ENCODE measurements at places on chromosomes 5 and 9. TPM values are rescaled to one million over a fixed set of nuclear protein-coding genes. Genes with fewer than 3 reads are reported as not detected.

Gene SCGB3A1
- not detected for total RNA-seq

GRCh38 chr9:81877047-81877446, 51.2 kb upstream of the SPATA31D4 start:
- H3K27ac ChIP-seq = no peak overlapping the region
- peaks cover 5% of the 10 kb centered on the region for H3K4me1 ChIP-seq
- DNase-seq = no peak

GRCh38 chr5:52007230-52007858, 624.1 kb downstream of the ISL1 start:
- H3K27me3 ChIP-seq = no peaks in the 10 kb centered on the region
- H3K36me3 ChIP-seq = no peaks in the 10 kb centered on the region
- no peak overlapping the region for H3K27ac ChIP-seq
- H3K4me3 ChIP-seq = no peak overlapping the region

- H3K27me3 ChIP-seq = no peaks in the 10 kb centered on the region
- DNase-seq = no peak
- peaks cover 22% of the 10 kb centered on the region for H3K4me1 ChIP-seq
- H3K27ac ChIP-seq = no peak overlapping the region
- H3K36me3 ChIP-seq = no peaks in the 10 kb centered on the region
These were observed 5.5 kb upstream of the GALNT12 start for GRCh38 chr9:98801969-98802371.

DNA sequence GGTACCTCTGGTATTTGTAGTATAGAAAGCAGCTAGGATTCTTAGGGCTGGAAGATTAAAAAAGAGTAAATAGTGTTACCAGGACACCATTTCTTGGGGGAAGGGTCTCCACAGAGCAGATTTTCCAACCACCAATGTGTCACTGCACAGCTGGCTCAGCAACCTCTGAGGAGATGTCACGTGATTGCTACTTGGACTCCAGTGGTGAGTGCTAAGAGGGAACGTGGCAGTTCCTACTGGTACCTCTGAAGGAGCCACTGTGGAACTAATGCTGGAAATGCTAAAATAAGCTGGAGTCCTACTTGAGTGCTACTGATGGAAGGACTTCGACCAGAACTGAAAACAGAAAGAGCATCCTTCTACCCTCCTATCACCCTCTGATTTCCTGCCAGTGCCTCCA, 36.1 kb upstream of the SPDL1 start:
- no peak overlapping the region for H3K4me3 ChIP-seq
- DNase-seq = no peak
- H3K27me3 ChIP-seq = no peaks in the 10 kb centered on the region

DNA sequence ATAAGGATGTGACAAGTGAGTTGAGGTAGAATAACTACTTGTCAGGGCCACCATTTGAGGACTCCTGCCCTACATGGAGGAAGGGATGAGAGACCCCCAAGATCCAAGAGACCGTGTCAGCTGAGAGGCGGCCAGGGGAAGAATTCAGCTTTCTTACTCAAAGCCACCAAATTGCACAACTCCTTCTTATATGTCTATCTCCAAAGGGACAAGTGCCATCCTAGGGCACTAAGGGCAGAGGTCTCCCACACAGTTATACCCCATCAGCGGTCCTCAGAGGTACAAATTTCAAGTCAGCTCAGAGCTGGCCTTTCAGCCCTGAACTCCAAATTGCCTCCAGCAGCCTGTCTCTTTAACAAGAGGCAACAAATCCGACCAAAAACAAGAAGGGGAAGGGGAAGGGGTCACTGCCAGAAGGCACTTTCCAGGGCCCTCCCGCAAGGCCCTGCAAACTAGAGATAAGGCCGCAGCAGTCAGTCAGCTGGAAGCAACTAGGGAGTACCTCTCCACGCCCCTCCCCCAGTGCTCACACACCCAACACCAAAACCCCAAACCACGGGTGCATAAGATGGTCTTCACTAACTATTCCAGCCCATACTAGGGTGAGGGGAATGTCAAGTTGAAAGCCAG, 6.1 kb upstream of the STOML2 start:
- no peak overlapping the region for H3K27ac ChIP-seq
- H3K4me3 ChIP-seq = no peak overlapping the region
- peaks cover 45% of the 10 kb centered on the region for H3K36me3 ChIP-seq
- no peaks in the 10 kb centered on the region for H3K27me3 ChIP-seq

DNA sequence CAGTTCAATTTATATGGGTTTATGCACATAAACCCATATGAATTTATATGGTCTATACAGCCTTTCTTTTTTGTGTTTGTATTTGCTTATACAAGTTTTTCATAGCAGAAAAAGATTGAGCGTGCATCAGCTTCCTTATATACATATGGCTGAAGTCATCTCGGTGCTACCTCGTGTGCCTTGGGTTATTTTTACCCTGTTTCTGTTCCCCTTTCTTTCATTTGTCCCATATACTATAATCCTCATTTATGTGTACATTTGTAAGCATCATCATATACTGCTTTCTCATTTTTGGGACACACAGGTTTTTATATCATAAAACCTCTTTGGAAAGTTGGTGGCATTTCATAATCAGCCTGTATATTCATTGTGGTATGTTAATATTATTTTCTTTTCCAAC, 107.8 kb upstream of the ADAMTSL1 start:
- no peak overlapping the region for H3K4me3 ChIP-seq
- H3K36me3 ChIP-seq = no peaks in the 10 kb centered on the region
- peaks cover 8% of the 10 kb centered on the region for H3K4me1 ChIP-seq

DNA sequence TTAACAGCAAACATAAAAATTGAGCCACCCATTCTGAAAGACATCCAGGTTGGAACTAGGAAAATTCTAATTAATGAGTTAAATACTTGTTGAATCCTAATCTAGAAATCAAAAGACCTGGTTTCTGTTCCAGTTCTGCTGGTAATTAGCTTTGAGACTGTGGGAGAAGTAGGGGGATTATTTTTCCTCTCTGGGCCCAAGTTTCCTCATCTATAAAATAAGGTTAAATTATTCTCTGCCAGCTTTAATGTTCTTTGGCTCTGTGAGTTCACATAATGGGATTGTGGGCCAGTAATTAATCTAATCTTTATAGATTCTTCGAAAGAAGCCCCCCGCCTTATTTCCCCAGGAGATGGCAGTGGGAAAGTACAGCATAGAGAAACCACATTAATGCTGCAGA, 104.6 kb downstream of the ENC1 start:
- no peaks in the 10 kb centered on the region for H3K27me3 ChIP-seq
- no peaks in the 10 kb centered on the region for H3K4me1 ChIP-seq
- no peak for DNase-seq
- H3K27ac ChIP-seq = no peak overlapping the region

DNA sequence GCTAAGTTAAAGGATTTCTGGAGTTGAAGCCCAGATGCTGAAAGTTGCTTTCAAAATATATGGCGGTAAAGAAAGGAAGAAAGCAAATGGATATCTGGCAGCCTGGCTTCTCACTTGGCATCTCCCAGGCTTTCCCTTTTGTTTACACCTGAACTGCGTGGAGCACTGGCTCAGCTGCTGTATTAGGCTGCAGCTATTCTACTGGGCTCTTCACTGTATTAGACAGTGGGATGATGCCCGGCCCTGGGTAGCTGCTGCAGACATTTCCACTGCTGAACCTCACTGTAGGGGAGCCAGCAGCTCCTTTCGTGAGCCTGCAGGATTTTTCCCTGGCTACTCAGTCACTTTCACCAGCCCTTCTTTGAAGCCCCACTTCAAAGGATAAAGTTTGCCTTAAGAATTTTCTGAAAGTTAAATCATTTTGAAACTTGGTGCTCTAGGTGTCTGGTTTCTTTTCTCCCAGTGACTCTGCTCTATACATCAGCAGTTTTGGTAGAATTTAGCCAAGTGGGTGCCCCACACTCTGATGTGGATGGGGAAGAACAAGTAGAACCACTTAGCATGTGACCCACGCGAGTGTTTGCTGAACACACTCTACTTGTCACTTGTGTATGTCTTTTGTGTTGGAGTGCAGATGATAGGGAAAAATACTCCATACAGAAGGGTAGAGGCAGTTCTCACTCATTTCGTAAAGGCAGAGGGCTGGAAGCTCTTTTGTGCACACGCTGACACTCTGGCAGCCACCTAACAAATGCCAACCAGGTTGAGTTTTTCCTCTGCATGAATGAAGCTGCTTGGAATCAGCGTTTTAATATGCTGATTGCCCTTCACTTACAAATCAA, 49.9 kb downstream of the C9orf152 start:
- no peaks in the 10 kb centered on the region for H3K36me3 ChIP-seq
- DNase-seq = no peak
- H3K4me3 ChIP-seq = no peak overlapping the region
- H3K27me3 ChIP-seq = no peaks in the 10 kb centered on the region
- H3K4me1 ChIP-seq = no peaks in the 10 kb centered on the region

DNA sequence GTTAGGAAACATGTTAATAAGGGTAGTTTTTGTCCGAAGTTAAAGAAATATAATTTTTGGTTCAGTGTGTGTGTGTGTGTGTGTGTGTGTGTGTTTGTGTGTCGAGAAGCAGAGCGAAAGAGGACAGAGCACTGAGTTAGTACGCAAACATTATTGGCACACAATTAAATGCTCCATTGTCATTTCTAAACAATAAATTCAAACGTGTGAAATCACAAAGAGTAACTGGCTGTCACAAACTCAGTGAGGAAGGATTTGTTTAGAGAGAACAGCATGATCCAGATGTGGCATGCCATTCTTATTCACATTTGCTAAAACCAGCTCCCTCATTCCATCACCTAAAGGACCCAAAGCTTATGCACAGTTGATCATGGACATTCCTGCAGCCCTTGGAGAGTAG, 970.8 kb downstream of the DTWD2 start:
- no peaks in the 10 kb centered on the region for H3K27me3 ChIP-seq
- no peak for DNase-seq
- no peak overlapping the region for H3K4me3 ChIP-seq
- no peaks in the 10 kb centered on the region for H3K4me1 ChIP-seq
